ENCODE measurements at places on chromosomes 6 and 20.

DNA sequence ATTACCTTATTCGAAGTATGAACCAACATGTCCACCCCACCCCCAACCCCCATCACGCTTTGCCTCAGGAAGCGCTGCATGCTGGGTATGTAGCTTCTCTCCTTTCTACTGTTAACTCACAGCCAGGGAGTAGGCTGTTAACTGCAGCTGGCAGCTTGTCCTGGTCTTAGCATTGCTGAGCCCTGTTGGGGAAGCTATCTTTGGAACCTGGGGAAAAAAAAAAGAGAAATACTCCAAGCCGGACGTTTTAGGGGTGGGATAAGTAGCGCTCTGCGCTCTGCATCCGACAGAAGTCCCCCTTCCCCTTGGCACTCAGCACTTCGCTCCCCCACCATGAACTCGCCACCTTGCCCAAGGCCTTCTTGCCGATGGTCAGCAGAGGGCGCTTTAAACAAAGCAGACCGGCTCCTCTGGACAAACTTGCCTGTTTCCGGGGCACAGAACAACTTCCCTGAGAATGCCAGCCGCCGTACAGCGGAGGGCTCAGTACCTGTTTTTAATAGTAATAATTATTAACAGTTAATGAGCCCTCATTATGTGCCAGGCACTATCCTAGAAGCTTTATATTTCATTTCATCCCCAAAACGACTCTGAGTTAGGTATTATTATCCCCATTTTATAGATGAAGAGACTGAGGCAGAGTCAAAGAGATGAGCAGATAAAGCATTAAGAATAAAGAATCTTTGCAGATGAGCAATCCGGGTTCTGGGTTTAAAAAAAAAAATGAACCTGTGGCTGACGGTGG, 35.2 kb upstream of the MDFI start:
- DNase-seq: peak; percentile 83

DNA sequence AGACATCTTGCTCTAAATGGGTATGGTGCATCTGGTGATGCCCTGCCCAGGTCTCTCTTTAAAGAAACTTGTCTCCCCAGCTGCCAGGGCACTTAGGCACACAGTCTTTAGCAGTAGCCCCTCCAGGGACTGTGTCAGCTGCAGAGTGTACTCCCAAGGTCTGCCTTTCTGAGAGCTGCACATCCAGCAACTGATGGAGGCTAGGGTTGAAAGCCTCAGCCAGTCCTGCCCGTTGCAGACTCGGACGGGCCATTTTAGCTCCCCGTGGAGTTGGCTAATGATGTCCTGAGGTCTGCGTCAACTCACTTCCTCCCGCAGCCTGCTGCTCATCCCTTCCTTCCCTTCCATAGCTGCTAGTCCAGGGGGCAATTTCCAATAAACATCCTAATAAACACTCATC, 381.8 kb downstream of the PTPRT start:
- DNase-seq: no peak

GRCh38 chr6:25623879-25624278, 28.1 kb upstream of the SCGN start:
- no peak for DNase-seq

DNA sequence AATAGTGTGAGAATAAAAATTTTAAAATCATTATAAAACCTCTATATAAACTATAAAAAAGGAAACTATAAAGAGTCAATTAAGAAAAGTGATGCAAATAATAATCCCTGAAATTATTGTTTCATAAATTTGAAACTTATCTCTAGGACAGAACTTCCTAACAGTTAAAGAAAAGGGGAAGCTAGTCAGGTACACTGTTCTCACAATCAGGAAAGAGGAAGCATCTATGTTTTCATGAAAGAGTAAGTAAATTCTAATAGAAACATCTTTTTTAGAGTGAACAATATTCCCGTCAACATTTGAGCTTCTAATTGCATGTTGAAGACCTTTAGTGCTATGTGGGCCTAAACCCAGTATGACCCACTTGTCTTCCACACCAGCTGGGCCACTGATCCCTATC, 1.2 kb upstream of the ADGRF1 start:
- no peak for DNase-seq

DNA sequence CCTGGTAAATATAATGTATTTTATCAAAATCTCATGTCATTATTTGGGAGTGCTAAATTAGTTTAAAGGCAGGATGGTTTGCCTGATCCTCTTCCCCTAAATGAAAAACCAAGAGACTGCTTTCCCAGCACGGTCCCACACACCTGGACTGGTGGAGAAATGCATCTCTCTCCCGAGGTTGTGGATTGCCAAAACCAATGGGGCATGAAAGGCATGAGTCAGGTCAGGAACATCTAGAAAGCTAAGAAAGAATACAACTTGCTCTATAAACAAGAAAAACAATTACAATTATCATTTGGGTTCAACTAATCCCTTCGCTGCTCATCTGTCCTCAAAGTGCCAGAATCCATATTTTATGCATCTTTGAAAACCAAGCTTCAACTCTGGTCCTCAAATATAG, 308.3 kb upstream of the IRAK1BP1 start:
- DNase-seq: no peak

- no peak for DNase-seq
Measured at GRCh38 chr6:55530931-55531330, 48.1 kb downstream of the HMGCLL1 start.

- no peak for DNase-seq
Measured at GRCh38 chr20:53303413-53303760, 290.3 kb downstream of the ZNF217 start.

- no peak for DNase-seq
Measured at GRCh38 chr20:32204205-32205109, 3.1 kb downstream of the PLAGL2 start.

- no peak for DNase-seq
Measured at GRCh38 chr20:7723284-7723683, 217.0 kb downstream of the HAO1 start.

GRCh38 chr6:131387562-131388447, 185.2 kb upstream of the ARG1 start:
- no peak for DNase-seq

DNA sequence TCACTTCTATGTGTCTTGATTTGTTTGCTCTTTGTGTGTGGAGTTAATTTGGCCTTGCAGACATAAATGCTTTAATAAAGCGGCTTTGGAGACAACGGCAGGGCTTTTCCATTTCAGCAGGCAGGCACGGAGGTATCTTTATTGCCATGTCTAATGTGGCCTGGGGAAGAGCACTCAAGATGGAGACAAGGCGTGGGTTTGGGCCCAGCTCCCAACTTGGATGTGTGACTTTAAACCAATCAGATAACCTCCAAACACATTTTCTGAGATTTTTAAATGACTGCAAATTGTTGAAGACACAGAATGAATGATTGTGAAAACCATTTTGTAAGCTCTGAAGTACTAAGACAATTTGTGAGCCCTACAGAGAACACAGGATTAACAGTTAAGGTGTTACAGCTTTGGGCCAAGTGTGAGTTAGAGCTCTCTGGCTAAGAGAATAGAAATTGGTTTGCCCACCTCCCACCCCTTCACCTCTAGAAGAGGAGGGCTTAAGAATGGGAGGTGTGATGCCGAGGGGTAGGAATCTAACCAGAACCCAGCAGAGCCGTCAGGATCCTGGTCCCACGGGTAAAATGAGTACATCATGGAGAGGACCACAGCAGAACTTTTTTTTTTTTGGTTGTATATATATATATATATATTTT, 9.0 kb downstream of the DYNLT1 start:
- no peak for DNase-seq

DNA sequence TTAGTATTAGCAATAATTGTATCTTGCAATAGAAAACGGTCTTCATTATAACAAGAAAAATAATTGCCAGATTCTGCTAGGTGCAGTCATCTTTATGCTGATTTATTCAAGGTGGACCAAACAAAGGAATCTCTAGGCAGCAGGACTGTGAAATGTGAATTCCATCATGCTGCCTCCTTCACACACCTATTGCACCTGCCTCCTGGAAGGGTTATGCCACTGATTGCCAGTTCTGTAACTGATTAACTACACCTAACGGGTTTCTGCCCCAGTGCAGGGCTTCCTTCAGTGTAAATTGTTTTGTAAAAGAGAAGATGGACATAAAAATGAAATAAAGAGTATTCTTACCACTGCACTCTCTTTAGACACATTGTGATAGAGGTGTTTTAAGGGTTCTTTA, 96.1 kb downstream of the FOXO3 start:
- DNase-seq: no peak

DNA sequence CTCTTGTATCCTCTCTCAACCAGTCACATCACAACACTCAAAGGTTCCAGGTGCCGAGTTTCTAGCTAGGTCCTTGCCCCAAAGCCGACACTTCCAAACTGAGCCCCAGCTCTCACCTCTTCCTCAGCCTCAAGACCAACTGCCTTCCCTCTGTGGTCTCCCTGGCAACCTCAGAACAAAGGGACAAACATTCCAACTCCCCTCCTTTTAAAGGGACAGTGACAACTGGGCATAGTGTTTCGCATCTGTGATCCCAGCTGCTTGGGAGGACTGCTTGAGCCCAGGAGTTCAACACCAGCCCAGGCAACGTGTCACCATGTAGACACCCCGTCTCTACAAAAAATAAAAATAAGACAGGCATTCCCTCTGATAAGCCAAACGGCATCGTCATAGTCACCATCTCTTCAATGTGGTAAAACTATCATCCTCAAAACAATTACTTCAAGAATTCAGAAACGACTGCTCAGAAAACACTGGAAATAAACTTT, 11.3 kb downstream of the DIDO1 start:
- peak; percentile 62 for DNase-seq

GRCh38 chr6:133701633-133702331, 187.1 kb upstream of the TCF21 start:
- no peak for DNase-seq

GRCh38 chr6:169253337-169254238, at the start of gene THBS2:
Gene THBS2 (minus strand): TSS chr6:169253846. CDS start chr6:169250784, 3,062 bp downstream.
- DNase-seq: peak; percentile 31

GRCh38 chr6:40210628-40211056, 276.4 kb upstream of the MOCS1 start:
- no peak for DNase-seq

DNA sequence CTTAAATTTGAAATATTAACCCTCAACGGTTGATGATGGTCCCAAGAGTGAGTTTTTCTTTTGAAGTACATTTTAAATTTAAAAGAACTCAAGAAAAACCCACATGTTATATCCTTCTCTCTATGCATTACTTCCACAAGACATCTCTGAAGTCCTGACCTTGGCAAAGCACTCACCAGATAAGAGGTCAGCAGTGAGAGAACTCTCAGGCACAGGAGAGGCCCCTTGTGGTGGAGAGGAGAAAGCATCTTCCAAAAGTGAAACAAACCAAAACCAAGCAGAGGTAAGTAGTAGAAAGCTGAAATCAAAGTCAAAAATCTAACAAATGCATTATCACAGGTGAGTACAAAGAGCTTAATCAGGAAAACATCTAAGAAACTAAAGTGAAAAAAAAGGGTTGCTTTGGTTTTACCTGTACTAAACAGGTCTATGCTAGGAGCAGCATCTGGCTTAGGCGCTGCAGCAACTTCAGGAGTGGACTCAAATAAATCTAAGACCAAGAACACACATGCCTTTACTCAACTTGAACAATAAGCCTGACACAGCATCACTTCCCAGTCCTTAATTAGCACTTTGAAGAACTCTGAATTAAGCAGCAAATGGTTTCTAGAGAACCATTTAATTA, 80.5 kb downstream of the PRSS35 start:
- DNase-seq: no peak

GRCh38 chr6:16781348-16782169, 20.3 kb upstream of the ATXN1 start:
- DNase-seq: no peak

DNA sequence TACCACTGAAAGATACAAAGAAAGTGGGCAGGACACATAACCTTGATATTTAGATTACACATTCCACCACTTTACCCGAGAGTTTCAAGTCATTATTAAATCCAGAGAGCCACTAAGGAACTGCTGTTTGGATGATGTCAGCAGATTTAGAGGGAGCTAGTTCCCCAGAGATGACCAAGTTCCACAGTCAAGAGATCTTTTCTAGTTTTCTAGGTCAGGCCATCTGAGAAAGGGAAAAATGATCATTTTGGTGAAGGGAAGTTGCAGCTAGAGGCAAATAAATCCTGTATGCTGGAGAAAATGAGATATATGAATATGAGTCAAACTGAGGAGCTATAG, 147.8 kb downstream of the HS3ST5 start:
- no peak for DNase-seq

DNA sequence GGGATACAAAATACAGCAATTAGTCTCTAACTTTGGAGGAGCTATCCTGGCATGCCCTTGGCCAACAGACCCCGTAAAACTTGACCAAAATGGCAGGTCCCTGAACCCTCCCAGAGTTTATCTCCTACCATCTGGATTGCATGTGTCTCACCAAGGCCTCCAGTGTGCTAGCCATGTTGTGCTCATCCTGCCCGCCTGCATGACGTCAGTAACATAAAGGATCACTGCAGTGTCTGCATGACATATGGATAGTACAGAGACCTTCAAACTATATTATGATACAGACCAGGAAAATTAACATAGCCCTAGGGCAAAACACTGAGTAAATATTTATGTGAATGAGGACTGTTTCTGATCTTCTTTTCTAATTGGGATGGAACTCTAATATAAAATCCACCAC, 25.3 kb downstream of the CPXM1 start:
- no peak for DNase-seq

- no peak for DNase-seq
Measured at GRCh38 chr20:35359335-35359950, 52.3 kb downstream of the UQCC1 start.

GRCh38 chr6:132648356-132648755, 10.6 kb downstream of the TAAR1 start:
- no peak for DNase-seq

GRCh38 chr20:57628047-57628961, 8.1 kb upstream of the ZBP1 start:
- peak; percentile 14 for DNase-seq

- no peak for DNase-seq
Measured at GRCh38 chr20:49859807-49860206, 47.2 kb downstream of the SLC9A8 start.

GRCh38 chr6:26075063-26075717, 12.0 kb upstream of the HFE start:
- no peak for DNase-seq

DNA sequence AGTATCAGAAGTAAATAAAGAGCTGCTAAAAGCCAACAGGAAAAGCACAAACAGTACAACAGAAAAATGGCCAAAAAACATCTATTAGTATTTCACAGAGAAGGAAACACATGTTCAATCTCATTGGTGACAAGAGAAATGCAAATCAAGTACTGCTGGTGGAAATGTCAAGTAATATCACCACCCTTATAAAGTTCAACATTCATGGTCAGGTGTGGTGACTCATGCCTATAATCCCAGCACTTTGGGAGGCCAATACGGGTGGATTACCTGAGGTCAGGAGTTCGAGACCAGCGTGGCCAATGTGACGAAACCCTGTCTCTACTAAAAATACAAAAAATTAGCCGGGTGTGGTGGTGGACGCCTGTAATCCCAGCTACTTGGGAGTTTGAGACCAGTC, 42.8 kb downstream of the ESF1 start:
- no peak for DNase-seq

DNA sequence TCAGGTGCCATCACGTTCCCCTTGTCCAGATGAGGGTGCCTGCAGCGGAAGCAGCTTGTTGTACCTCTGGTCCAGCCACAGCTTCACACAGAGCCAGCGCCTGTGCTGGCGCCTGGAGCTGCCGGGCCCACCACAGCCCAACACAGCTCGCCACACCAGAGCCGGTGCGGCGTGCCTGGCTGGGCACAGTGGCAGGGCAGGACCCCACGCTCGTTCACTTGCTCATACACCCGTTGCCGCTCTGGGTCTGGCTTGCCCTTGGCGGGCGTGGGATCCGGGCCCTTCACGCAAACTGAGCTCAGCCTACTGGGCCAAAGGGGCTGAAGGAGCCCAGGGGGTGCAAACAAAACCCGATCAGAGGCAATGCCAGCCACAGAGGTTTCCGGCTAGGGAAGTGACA, 492.5 kb upstream of the MANEA start:
- no peak for DNase-seq

GRCh38 chr6:18279422-18279821, 15.1 kb upstream of the DEK start:
- no peak for DNase-seq
